ENCODE measurements at places on chromosomes 2 and 18.
A peak's percentile ranks its signal among the peaks of the same experiment; 100 is the strongest.

DNA sequence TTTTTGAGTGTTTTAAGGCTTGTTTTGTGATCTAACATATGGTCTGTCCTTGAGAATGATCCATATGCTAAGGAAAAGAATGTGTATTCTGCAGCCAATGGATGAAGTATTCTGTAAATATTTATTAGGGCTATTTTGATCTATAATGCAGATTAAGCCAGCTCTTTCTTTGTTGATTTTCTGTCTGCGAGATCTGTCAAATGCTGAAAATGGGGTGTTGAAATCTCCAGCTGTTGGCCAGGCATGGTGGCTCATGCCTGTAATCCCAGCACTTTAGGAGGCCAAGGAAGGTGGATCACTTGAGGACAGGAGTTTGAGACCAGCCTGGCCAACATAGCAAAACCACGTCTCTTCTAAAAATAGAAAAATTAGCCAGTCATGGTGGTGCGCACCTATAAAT, 132.7 kb downstream of the DIS3L2 start:
- no peak for DNase-seq

DNA sequence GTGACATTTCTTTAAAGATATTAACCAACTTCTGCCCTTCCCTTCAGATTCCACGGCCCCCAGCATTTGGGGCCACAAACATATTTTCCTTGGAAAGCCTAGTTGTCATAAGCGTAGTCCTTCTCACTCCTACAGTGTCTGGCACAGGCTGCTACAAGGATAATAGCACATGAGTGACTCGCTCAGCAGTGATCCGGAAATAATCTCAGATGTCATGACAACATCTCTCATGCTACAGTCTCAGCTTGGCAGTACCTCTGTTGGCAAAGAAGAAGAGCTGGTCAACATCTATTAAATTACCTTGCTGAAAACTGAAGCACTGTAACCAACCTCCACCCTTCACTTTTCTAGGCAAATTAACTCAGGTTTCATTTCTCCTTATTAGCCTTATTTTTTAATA, 351.7 kb downstream of the RAD51AP2 start:
- DNase-seq: no peak

GRCh38 chr2:239569401-239570090, 168.7 kb upstream of the HDAC4 start:
- DNase-seq: no peak

GRCh38 chr2:147223119-147223518, 621.7 kb upstream of the ACVR2A start:
- no peak for DNase-seq

- no peak for DNase-seq
Measured at GRCh38 chr2:217413193-217413592, 553.3 kb upstream of the TNP1 start.

DNA sequence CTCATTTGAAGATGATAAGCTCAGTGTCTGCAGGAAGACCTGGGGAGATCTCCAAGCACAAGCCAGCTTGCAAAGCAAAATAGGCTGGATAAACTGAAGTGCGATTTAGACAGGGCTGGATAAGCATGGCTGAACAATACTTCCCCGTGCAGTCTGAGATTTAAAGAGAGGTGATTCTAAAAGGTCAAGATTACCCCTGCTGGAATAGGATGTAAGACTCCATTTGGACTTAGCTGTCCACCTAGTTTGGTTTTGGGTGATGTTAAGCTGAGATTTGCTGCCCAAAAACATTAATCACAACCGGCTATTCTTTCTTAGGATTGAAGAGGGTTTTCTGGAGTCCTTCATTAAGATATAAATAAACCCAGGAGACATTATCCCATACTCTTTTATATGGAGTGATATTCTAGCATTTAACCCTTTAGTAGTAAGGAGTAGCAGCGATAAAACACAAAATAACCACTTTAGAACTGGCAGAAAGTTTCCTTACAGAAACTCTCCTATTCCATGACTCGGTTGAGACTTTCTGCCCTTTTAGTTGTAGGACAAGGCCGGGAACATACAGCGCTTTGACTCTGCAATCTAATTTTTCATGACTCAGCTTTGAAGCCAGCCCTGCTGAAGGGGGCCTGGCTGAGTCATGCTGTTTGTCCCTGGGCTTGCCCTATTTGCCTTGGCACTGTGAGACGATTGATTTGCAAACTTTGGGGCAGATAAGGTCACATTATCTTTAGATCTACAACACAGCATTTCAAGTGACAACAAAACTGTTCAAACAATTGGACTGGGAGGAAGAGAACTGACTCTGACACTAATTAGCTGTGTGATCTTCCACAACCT, 238.2 kb downstream of the GCA start:
- DNase-seq: no peak

GRCh38 chr2:64478502-64479230, 24.7 kb downstream of the LGALSL start:
- DNase-seq: no peak

GRCh38 chr2:86764661-86765309, 25.9 kb downstream of the CD8A start:
- peak; percentile 42 for DNase-seq

DNA sequence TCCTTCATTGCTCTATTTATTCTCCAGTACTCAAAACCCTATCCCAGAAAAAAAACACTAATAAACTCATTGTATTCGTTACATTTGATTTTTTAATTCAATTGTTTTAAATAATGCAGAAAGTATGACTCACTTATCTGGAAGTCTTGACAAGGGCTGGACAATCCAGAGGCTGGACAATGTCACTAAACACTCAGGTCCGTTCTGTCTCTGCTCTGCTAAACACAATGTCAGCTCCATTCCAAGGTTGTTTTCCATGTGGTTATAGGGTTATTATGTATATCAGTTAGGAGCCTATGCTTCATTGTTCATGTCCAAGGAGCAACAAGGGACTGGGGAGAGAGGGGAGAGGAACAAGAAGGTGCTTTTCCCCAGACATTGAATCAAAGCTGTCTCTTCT, 125.5 kb downstream of the IRS1 start:
- no peak for DNase-seq

GRCh38 chr2:7896940-7897487, 784.8 kb upstream of the ID2 start:
- peak; percentile 39 for DNase-seq

DNA sequence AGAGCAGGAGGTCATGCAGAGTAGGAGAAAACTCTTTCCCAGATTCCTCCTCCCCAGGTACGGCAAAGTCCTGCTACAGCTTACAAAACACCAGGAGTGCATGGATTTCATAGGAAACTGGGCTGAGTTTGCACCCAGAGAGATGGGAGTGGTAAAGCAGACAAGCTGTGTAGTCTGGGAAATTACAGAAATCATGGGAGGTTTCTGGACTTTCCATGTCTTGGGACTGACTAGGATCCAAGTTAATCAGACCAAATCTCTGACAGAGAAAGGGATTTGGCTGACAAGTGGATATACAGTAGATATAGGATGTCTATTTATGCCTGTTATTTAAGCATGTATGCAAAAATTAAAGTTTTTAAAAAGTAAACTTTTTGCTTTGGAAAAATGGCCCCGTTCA, 205.4 kb upstream of the ACVR2A start:
- no peak for DNase-seq

- no peak for DNase-seq
Measured at GRCh38 chr18:59839931-59840685, 59.7 kb upstream of the PMAIP1 start.

GRCh38 chr2:219284501-219285372, 5.6 kb downstream of the DNAJB2 start:
- no peak for DNase-seq

GRCh38 chr18:74834424-74835309, 237.0 kb downstream of the ZNF407 start:
- no peak for DNase-seq

- DNase-seq: no peak
Measured at GRCh38 chr18:80233201-80233835, 14.0 kb downstream of the PARD6G start.

DNA sequence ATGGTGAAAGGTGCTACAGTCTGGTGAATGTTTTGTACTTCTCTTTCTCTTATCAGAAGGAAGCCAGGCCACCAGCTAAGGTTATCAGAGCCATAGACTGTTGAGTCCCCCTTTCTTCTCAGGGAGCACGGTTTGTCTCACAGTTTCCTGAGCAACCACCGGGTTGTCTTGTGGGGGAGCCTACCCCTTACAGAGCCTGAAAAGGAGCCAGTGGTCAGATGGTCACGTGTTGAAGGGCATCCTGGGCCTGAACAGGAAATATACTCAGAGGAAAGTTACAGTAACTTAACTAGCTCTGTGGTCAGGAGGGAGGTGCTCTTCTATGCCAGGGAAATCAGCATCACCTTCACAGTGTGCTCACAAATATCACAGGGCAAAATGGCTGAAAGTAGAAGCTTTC, 11.6 kb downstream of the CD28 start:
- DNase-seq: peak; percentile 82

DNA sequence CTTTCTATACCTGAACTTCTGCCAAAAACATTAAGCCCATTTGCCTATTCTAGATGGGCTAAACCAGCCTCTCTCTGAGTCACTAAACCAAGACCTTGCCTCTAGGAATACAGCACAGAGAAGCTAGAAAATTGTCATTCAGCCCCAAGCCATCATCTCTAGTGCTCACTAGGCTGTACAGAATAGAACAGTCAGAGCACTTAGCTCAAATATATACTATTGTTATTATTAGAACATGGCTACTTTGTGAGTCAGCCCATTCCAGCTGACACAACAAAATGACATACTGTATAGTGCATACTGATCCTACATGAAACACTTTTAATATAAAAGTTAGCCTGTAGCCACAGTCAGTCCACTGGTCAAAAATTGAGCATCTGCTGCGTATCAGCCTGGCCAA, 418.8 kb downstream of the NRXN1 start:
- DNase-seq: no peak

DNA sequence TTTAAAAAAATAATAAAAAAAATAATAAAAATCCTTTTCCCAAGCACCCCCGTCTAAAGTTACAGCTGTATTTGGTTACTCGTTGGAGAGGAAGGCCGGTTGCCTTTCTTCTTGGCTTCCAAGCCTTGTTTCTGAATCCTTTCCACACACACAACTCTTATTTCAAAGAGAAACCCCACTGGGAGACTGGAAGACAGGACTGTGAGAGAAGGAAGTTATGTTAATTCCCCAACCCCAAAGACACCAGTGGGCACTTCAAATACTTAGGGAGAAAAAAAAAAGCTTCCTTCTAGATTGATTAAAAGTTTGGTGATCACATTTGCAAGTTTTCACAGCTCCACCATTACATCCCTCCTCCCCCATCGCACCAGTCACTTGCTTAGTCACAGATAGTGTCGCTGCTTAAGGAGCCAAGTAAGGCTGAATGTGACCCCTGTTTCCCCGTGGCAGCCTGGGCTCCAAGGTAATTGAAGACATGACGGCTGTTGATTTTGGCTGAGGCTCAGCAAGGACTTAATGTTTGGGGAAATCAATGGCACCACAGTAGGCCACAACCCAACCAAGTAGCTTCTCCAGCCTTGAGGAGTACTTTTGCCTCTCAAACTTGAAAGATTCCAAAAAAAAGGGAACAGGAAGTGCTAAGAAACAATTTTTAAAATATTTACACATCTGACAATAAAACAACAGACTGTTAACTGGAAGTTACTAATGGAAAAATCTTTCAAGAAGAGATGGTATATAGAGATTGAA, 40.8 kb upstream of the FRZB start:
- no peak for DNase-seq

- no peak for DNase-seq
Measured at GRCh38 chr2:70767079-70767698, 811 bp downstream of the ADD2 start.

- DNase-seq: no peak
Measured at GRCh38 chr2:85049236-85049635, 78.3 kb downstream of the KCMF1 start.

GRCh38 chr18:10037181-10037580, 123.4 kb downstream of the VAPA start:
- DNase-seq: no peak

GRCh38 chr2:64283641-64284361, 139.6 kb upstream of the PELI1 start:
- peak; percentile 55 for DNase-seq

DNA sequence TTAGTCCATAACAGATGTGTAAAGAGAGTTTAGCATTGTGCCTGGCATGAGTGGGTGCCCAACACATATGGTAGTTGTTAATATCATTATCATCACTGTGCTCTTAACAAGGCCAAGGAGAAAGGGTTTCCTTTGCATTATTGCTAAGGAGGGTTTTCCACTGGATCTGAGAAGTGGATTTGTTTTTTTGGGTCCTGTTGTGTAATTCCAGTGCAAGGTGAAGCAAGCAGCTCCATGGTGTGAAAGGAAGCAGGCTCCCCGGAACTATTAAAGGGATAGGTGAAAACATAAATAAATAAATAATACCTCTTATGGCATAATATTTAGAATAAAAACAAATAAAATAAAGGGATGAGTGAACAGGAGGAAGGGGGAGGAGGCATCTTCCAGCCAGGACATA, 65.3 kb downstream of the MTCL1 start:
- DNase-seq: no peak
